ENCODE measurements at places on chromosomes 7 and 10.
A peak's percentile ranks its signal among the peaks of the same experiment; 100 is the strongest.

- DNase-seq, result no peak
Observed at GRCh38 chr7:149280661-149281507, 18.9 kb downstream of the ZNF783 start.

GRCh38 chr10:13758312-13758711, 171.5 kb downstream of the PRPF18 start:
- no peak for DNase-seq

DNA sequence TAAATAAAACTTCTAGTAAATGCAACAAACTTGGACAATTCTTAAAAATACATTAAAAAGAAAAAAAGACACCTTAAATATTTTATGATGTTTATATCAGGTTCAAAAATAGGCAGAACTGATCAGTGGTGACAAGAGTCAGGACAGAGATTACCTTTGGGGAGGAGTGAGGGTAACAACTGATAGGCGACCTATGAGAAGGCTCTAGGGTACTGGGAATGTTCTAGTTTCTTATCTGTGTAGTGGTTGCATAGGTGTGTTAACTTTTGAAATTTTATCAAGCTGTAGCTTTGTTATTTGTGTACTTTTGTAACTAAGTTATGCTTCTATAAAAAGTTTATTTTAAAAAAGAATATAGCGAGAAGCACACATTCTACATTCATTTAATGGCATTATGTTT, 75.1 kb upstream of the STRIP2 start:
- no peak for DNase-seq

DNA sequence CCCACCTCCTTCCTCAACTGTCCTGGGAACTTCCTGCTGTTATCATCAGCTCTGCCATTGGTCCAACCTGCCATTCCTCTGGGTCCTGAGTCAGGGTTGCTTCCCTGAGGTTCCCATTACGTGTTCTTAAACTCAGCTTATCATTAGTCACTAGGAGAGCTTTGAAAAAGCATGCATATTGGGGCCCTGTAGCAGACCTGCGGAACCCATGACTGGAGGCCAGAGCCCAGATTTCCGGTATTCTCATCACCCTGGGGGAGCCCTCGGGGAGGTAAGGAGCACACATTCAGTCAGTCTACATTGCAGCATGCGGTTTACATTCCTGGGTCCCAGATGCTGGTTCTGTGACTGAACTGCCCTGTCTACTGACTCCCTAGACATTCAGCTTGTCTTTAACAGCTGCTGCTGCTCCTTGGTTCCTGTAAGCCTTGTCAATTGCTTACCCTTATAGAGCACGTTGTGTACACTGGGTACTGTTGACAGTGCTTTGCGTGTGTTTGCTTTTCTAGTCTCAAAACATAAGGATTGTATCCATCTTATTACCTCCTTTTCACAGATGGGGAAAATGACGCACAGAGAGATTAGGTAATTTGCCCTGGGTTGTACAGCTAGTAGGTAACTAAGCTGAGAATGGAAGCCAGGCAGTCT, 12.8 kb downstream of the CDHR3 start:
- no peak for DNase-seq

DNA sequence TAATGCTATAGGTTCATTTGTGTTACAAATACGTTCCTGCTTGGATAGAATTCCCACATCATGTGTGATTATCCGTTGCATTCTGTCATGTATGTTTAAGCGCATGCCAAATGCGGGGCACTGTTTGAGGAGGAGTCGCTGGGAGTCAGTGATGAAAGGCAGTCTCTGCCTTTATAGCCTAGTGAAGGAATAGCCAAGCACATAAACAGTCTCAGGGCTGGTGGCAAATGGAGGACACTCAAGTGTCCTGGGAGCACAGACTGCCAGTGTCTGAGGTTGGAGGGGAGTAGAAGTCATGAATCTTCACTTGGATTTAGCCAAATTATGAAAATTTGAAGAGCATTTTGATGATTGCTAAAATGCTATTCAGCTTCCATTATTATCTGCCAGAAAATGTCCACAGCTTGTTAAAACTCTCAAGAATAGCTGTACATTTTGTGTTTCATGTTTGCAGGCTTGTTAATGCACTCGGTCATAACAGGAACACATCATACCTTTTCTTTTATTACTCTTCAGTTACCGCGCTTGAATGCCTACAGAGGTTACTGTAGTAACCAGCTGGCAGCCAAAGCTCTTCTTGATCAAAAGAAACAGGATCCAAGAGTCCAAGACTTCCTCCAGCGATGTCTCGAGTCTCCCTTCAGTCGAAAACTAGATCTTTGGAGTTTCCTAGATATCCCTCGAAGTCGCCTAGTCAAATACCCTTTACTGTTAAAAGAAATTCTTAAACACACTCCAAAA, 41.6 kb downstream of the NET1 start:
- no peak for DNase-seq

DNA sequence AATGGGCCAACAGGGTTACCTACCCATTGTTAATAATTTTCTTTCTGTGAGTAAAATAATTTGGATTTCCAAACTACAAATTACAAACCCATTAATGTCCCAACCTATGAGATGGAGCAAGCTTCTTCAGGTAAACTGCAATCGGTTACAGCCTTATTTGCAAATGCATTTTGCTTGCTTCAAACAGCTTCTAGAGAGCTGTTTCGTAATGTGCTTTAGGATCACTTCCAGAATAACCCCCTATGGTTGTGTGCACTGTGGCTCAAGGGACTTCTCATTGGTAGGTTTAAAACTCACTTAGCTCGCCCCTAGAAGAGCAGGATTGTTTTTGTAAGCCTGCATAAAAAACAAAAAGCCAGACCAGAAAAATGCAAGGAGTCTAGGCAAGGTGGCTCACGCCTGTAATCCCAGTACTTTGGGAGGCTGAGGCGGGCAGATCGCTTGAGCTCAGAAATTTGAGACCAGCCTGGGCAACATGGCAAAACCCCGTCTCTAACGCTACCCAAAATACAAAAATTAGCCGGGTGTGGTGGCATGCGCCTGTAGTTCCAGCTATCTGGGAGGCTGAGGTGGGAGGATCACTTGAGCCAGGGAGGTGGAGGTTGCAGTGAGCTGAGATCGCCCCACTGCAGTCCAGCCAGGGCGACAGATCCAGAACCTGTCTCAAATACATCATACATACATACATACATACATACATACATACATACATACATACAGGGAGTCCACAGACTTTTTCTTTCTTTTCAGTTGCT, 3.3 kb upstream of the MAP3K8 start:
- DNase-seq, result no peak

DNA sequence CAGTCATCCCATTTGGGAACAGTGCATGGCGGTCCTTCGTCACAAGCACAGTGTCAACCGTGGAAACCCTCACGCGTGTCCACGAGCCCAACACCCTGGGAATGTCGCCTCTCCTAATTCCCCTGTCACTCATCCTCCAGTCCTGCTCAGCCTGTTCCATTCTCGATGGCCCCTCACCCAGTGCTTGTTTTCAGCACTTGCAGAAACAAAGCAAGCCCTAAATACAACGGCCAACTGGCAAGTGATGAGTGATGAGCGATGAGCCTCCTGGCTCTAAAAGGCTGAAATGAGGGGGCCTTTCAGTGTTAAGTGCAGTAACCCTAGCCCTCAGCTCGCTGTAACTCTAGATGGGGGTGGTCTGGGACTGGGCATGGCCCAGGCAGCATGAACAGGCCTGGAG, 22.6 kb downstream of the NKX2-3 start:
- no peak for DNase-seq

GRCh38 chr7:118285358-118285757, 60.9 kb downstream of the ANKRD7 start:
- no peak for DNase-seq

- DNase-seq, result no peak
Observed at GRCh38 chr7:13984831-13985685, 4.4 kb downstream of the ETV1 start.

- no peak for DNase-seq
Observed at GRCh38 chr10:63841761-63842160, 320.6 kb downstream of the REEP3 start.

GRCh38 chr10:22340329-22341189, 4.7 kb upstream of the SPAG6 start:
- peak; percentile 69 for DNase-seq

DNA sequence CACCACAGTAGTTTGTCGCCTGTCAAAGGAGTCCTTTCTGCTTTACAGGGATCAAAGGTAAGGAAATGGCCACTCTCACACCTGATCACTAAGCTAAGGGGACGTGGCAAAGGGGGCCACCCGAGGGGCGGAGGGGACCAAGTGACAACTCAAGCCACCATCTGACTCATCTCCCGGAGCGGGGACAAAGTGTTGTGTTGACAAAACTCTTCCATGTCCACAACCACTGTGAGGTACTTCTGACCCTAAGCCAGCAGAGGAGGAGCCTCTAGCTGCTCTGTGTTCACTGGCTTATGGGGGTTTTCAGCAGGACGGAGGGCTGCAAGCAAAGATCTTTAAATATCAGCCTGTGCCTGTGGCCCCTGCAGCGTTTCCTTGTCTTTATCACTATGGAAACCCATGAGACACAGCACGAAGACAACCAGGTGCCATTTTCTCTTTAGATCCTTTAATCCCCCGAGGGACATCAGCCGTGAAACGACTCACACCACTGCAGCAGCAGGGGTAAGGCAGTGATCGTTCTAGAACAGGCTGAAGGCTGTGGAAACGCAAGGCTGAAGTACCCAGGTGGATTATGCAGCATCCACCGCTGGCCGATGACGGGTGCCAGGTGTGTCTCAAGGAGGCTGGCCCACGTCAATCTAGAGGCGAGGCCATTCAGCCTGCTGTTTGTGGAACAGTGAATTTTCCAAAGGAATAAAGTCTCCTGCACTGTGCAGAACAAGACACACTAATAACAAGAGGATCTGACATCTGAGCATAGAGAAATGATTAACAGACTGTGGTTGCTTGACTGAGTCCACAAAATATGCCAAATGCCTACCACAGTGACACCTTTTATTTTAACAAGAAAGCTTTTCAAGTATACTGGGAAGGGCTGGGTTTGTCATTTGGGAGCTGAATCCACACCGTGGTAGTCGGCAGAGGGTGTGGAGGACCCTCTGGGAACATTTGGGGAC, 26.6 kb upstream of the DDC start:
- DNase-seq, result peak; percentile 81

DNA sequence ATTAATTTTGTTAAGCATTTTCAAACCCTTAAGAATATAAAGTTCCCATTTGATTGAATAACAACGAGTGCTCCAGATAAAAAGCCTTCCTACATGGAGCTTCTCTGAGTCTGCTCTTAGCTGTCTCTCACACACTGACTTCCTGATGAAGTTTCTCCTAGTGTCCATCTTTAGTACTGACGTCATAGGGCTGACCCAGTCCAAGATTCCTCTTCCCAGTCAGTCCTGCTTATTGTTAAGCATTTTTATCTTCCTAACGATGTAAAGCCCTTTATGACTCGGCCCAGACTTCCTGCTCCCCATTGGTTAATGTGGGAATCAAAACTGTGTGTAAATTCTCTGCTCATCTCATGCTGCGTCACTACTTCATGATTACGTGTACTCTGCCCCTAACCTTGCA, 398.8 kb downstream of the TFEC start:
- no peak for DNase-seq

- no peak for DNase-seq
Observed at GRCh38 chr7:157679607-157680006, 342.8 kb downstream of the DNAJB6 start.

GRCh38 chr7:28298870-28299518, 113.3 kb upstream of the CREB5 start:
- peak; percentile 81 for DNase-seq

Measured in kidney glomerular epithelial cell (primary cell).